ENCODE measurements at places on chromosomes 12 and 14. TPM values are rescaled to one million over a fixed set of nuclear protein-coding genes. Genes with fewer than 3 reads are reported as not detected.

DNA sequence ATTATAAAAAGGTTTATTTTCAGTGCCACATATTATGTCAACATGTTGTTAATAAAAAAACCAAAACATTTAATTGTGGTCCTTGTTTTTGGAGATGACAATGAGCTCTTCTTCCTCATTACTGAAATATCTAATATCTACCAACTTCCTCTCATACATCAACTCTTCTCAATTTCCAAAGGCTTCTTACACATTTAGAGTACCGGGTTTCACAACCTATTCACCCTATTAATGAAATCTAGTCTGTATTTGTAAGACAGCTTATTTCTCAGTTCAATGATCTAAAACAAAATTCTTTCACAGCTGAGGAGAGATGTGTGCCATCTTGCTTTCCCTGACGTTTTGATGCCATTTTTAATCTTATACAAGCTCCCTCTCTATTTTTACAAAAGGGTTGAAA, 14.5 kb downstream of the NRDE2 start:
- no peak for DNase-seq

GRCh38 chr12:67937822-67938221, 51.4 kb upstream of the IFNG-AS1 start:
- no peak for DNase-seq

DNA sequence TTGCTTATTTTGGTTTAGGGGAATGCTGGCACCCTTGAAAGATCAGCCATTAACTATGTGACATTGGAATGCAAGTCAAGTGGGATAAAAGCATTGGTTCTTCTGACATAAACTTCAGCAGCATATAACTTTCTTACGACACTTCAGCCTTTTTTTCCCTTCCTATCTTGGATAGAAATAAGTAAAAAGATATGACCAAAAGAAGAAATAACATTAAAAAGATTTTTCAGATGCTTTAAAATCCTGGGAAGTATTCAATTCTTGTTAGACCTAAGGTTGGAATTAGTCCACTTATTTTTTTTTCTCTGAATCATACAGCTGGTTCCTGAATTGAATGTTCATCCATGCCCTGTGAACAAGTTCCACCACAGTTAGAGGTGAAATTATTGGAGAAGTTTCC, 85.6 kb upstream of the TSPAN8 start:
- no peak for DNase-seq

DNA sequence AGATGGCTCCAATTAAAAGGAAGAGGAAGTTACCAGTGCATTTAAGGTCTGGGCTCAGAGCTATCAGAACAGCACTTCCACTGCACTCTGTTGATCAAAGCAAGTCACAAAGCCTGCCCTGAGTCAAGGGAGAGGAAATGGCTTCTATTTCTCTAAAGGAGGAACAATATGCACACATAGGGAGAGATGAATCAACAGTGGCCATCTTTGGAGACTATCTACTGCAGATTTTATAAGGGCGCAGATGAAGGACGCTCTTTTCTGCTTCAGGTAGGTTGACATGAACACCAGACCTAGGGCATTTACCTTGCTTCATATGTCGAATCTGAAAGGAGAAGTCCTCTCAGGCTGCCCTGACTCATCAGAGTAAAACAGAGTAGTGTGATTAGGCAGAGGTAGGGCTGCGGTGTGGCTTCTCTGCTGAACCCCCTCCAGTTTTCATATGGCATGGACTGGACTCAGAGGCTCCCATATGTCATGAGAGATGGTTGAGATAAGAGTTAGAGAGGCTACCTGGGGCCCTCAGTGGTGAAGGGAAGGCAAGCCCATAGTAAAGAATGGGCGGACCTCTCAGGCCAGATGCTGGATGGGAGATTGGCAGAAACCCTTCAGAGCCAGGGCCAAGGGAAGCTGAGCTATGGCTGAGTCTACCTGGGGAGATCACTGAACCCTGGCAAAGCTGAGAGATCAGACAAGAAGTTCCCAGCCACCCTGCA, 84.4 kb downstream of the ARF6 start:
- DNase-seq: peak; percentile 69

- DNase-seq: no peak
Observed at GRCh38 chr12:132496358-132496669, 6.4 kb downstream of the FBRSL1 start.

DNA sequence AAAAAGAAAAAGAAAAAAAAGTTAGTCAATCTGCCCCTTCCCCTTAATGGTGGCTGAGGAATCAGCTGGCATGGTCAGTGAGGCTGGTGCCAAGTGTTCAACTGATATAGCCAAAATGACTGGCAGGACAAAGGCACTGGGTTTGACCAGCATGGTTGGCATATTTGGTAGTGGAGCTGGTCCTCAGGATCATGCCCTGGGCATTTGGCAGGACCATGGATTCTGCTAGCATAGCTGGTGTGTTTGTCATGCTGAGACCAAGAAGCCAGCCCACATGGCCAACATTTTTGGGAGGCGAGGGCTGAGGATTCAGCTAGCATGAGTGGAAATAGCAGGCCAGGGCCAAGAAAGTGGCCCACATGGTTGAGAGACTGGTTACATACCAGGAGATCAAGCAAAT, 136.5 kb downstream of the FBXL14 start:
- DNase-seq: no peak

GRCh38 chr14:57295239-57295638, 26.5 kb downstream of the AP5M1 start:
- no peak for DNase-seq

- no peak for DNase-seq
Observed at GRCh38 chr12:117622741-117623140, 261.3 kb upstream of the NOS1 start.

Gene DYRK4
- 14.2 TPM for total RNA-seq

Gene OR4E1
- not detected for total RNA-seq

Gene GLIPR1L1
- not detected for total RNA-seq

Gene STYK1
- total RNA-seq: 2.4 TPM

Gene OR4E2
- total RNA-seq: not detected

Gene PPP1R1A
- not detected for total RNA-seq

Gene LHX5
- total RNA-seq: not detected
